ENCODE measurements at places on chromosomes 11 and 22.

DNA sequence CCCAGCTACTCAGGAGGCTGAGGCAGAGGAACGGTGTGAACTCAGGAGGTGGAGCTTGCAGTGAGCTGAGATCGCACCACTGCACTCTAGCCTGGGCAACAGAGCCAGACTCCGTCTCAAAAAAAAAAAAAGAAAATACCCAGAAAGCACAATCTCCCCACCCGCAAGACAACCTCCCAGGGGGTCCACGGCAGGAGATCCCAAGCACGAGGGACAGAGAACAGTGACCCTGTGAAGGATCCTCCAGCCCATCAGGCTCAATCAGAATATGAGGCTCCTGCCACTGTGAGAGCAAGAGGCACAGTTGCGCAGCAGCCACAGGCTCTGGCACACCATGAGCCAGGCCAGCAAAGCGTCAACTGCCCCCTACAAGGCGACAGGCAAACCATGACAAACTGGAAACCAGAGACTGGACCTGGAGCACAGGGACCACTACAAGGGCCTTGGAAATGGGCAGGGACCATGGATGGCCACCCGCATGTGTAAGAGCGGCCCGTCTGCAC, 164.8 kb upstream of the GRK3 start:
- DNase-seq = no peak

- no peak for DNase-seq
Observed at GRCh38 chr11:76551400-76551799, 106.6 kb downstream of the EMSY start.

DNA sequence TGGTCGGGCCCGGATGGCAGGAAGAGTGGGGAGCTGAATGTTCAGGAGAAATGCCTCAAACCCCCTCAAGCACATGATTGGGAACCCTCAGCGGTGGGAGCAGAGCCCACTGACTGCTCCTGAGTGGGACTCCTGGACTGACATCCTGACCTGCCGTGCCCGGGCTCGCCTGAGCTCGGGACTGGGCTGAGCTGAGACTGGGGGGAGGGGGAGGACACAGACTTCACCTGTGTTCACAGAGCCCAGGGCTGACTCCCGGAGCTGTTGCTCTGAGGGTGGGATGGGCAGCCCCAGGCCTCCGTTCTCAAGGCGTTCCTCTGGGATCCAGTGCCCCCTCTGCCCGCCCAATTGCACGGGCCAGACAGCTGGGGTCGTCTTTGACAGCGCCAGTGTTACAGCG, 24.6 kb downstream of the DAGLA start:
- no peak for DNase-seq

DNA sequence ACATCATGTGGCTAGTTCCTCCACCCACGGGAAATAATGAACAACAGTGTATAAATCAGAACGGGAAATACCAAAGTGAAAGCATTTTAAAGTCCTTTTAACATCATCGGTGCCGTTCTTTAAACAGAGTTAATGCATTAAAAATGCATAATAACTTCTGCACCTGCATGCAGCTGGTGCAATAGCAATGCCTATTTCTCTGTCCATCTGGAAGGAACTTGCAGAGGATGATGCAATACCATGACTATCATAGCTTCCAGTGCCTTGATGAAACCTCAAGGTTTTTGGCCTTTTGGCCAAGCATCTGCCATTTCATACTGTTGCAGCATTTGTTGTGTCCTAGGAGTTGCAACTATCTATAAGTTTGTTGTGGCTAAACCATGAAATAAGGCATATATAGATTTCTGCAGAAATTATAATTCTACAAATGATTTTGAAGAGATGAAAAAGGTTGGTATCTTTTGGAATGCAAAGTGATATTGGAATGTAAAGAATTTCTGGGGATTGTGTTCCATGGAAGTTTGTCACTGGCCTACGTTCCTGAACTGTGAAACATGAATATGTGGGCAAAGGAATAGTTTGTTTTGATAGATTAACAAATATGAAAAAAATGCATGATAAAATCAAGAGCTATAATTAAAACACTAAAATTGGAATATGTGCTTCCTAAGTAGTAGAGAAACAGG, 9.8 kb upstream of the EIF3F start:
- DNase-seq = no peak

GRCh38 chr11:2892215-2892966, 6.8 kb upstream of the CDKN1C start:
- peak; percentile 48 for DNase-seq

DNA sequence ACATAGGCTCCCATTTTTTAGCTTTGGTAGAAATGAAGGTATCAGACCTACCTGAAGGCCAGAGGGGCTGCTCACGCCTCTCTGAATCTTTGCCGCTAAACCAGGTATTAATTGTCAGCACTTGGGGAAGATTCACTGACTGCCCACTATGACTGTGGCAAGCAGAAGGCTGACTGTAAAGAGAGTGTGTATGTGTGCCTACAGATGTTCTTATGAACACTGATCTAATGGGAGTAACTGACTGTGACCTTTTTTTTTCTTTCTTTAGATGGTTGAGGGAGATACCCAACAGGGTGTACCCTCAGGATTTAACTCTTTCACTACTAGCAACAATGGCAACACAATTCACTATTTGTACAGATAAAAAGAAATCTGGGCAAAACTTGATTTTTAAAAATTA, at the start of gene RAG2:
Gene RAG2, minus strand, starts transcription at position 186 of the 400 bp plus-strand sequence. CDS start 4,068 bp downstream, outside the sequence.
- no peak for DNase-seq

GRCh38 chr11:17508791-17509190, 32.1 kb upstream of the ABCC8 start:
- no peak for DNase-seq

DNA sequence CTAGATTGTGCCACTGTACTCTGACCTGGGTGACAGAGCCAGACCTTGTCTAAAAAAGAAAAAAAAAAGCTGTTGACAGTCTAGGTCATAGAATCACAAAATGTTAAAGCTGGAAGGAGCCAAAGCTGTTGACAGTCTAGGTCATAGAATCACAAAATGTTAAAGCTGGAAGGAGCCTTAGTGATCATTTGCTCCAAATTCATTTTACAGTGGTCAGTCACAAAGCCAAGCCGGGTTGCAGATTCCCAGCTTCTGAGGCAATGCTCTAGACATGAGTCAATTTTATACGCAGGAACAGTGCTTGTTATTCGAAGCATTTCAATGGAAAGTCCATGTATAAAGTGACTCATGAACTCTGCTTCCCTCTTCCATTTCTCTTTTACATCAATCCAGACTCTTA, 47.4 kb downstream of the SYT13 start:
- DNase-seq = no peak

DNA sequence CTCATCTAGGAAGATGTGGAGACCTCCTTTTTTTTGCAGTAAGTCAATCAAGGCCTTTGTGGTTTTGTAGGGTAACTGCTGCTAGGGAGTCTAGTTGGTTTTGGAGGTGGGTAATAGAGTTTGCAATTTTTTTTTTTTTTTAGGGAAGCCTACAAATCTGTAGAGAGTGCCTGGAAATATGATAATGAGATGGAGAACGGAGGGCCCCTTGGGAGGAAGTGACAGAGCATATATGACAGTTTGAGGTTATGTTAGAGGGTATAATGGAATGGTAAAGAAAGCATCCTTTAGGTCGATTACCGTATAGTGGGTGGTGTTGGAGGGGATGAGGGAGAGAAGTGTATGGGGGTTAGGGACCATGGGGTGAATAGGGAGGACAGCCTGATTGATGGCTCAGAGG, 98.3 kb downstream of the ELP4 start:
- DNase-seq = no peak

DNA sequence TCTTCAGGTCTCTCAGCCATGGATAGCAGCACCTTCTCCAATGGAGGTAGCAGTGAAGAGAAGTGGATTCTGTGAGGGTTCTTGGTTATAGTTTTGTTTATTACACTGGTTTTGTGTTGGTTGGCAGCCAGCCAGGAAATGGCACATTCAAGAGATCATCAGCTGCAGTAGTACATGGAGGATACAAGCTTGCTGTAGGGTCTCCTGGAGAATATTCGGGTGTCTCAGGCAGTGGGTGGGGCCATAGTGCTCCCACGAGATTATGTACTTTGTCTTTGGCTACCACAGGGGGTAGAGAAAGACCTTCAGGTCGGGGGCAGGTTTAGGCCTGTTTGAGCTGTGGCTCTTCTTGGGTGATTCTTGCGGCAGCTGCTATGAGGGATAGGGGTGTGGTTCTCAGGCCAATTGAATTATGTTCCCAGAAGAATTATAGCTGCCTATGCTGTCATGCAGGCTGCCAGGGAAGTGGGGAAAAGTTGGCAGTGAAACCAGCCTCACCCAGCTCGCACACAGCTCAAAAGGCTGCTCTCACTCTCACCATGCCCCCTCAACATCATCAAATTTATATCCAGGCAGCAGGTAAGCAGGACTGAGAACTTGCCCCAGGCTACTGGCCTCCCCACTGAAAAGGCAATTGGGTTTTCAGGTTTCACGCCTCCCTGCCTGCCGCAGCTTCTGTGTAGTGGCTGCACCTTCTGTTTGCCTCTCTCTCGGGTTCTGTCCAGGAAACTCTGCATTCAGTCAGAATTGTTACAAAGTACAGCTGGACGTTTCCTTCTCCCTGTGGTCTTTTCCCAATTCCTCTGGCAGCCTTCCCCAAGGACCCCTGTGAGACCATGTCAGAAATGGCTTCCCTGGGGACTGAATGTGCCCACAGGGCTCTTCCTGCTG, 435.5 kb downstream of the LUZP2 start:
- no peak for DNase-seq

DNA sequence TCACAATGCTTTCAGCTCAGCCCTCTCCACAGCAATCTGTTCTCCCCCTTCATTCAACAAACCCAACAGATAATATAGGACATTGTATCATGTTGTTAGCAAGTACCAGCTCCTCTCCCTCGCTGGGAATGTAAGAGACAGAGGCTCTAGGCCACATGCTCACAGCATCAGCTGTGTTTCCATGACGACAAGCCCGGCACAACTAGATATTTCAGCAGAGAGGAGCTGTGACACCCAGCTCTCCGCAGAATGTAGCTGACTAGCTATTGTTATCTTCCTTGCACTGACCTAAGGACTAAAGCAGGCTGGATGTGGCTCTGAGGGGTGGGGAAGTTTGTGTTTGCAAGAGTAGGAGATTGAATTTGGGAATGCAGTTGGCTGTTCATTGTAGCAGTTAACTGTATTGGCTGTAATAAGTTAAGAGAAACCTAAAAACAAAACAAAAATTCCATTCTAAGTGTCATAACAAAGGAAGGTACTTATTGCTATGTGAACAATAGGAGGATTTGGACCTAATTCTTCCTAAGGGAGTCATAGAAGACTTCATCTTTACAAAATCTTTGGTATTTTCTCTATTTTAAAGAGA, 28.0 kb upstream of the RRAS2 start:
- no peak for DNase-seq

- peak; percentile 60 for DNase-seq
Observed at GRCh38 chr11:36672815-36673450, 74.9 kb upstream of the RAG2 start.

- DNase-seq = no peak
Observed at GRCh38 chr11:66721939-66722338, 7.1 kb downstream of the SPTBN2 start.

DNA sequence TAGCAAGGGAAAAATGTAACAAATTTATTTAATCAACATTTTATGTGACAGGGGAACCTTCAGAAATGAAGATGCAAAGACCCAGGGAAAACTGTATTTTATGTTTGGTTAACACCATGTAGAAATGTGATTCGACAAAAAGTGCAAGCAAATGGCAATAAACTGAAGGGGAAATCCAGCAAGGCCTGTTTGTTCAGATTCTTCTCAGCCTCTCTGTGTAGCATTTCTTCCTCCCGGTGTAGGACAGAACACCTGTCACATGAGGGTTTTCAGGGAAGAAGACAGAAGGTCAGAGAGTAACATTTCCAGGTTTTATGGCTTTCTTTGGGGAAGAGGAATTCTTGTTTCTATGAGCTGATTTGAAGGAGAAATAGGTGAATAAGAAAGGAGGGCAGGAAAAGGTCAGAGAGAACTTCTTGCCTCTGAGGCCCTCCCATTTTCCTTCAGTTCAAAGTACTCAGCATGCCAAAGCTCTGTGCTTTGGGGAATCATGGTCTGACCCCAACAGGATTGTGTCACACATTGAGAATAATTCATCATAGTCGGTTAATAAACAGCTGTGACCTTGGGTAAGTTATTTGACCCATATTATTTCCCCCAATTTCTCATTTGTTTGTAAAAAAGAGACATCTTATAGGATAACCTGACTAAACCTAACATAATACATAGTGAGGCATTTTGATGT, 45.5 kb upstream of the ME3 start:
- DNase-seq = no peak

- no peak for DNase-seq
Observed at GRCh38 chr22:25380122-25380747, 160.8 kb downstream of the CRYBB2 start.

- peak; percentile 16 for DNase-seq
Observed at GRCh38 chr11:61890529-61891330, 615 bp downstream of the FADS3 start.

- no peak for DNase-seq
Observed at GRCh38 chr22:47437110-47437509, 674.7 kb downstream of the TBC1D22A start.

DNA sequence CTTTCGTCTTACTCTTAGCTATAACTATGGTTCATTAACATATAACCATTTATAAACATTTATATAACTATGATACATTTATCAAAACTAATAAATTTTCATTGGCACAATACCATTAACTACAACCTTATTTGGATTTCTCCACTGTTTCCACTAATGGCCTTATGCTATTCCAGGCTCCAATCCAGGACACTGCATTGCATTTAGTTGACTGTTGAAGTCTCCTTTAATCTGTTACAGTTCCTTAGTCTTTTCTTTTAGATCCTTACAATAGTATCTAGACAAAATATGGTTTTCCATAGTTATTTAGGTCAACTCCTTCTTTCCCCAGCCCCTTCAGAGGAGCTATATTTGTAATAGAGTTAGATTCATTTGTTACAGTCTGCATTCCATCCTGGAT, 47.2 kb downstream of the CCDC34 start:
- DNase-seq = no peak

DNA sequence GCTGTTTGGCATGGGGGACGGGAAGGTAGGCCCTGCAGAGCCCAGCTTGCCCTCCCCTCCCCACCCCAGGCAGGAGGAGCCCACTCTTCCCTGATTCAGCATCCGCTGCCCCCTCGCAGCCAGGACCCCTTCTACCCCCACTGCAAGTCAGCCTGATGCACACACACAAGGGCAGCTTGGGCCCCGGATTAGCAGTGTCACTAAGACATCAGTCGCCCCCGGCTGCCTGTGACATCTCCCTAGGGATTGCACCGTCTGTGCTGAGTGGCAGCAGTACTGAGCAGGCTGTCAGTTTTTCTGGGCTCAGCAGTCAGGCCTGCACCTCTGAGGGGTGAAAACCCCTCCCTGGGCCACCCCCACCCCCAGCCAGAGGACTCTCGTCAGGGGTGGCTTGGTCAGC, 30.4 kb upstream of the SYT7 start:
- no peak for DNase-seq
